ENCODE measurements at places on chromosomes 3 and 15.

DNA sequence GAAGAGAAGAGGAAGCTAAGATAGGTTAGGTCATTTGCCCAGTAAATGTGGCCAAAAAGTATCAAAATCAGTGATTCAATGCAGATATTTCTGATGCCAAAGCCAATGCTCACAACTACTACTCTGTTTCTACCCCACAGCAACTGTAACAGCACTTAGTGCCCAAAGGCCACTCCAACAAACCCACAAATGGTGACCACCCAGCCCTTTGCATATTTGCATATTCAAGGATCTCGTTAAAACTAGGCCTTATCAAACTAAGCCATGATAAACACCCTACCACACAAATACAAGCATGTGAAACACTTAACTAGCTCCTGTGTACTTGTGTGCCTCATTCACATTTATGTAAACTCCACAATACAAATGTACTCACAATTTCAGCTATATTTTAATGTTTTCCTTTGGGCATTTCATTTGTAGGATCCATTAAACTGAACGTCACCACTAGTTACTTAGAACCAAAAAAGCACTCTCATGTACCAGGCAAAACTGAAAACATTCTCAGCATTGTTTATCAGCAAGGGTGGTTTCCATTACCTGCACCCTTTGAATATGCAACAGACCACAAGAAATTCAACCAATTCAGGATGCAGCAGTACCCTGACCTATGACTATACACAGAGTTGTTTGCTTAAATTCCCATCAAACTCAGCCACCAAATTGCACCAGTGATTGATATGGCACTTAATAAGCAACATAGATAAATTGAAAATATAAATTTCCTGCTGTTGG lies 111.2 kb upstream of the STT3B start:
- no peak for DNase-seq

GRCh38 chr15:78642331-78642730 lies 1.3 kb upstream of the CHRNB4 start:
- DNase-seq, result no peak

- DNase-seq, result no peak
Observed at GRCh38 chr3:50625231-50626182, 8.6 kb downstream of the MAPKAPK3 start.

GRCh38 chr15:89669941-89670340 lies 9.2 kb downstream of the PLIN1 start:
- no peak for DNase-seq

DNA sequence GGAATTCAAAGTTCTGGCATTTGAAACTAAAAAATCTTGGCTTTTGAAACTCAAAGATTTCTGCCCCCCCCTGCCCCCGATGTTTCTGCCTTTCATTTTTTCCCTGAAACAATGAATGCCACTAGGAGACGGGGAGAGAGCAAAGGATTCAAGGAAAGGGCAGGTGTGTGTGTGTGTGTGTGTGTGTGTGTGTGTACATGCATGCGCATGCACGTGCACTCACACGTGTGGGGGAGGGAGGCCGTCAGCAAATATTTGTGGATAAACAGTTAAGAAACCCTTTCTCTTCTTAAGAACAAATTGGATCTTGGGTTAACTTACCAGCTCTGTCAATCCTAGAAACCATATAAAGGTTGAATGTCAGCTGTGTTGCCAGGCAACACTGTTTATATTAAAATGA lies 29.2 kb upstream of the CCDC174 start:
- DNase-seq, result no peak

DNA sequence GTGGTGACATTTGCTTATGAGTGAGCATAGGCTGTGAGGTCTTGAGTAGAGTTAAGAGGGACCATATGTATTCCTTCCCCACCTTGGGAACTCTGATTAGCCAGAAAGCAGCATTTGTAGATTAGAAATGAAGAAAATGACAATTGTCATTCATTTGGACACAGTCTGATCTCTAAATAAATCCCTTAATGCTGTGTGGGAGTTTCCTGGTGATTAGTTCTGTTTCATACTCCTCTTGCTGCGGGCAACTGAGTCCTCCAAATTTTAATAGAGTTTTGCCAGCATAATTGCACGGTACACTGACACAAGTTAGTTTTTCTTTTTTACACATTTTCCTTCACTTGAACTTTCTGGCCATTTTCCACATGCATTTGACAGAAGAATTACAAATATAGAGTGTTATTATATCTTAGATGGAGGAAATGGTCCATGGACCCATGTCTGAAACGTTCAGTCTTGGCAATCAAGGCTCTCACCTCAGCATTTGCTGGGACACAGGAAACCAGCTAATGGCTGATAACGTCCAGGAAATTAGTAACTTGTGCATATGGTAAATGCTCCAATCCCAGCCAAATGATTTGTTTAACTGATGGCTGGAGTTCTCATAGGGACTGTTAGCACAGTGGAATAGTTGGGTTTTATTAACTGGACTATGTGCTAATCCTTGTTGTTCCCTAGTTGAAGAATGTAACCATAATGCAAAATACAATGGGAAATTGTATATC lies 321.2 kb downstream of the RBMS3 start:
- no peak for DNase-seq

- no peak for DNase-seq
Observed at GRCh38 chr3:127792541-127793292, 29.6 kb downstream of the MGLL start.

DNA sequence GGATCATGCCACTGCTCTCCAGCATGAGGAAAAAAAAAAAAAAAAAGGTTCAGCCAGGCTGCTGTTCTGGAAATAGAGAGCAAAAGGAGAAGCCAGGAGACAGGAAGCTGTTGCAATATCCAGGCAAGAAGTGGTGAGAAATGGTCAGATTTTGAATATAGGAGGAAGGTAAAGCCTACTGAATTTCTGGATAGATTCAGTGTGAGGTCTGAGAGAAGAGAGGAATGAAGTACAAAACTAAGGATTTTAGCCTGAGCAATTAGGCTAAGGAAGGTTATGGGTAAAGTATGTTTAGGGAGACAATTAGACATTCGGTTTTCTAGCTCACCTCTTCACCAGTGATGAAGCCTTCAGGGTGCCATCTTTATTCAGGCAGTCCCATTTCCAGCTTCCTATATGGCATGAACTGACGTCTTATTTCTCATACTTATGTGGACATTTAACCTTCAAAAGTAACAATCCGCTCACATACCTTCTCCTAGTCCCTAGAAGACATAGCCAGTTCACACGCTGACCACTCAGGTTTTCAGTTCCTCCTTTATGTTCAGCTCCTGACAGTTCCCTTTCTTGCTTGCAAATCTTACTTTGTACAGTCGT lies 57.2 kb downstream of the KIF9 start:
- DNase-seq, result no peak

GRCh38 chr3:11551036-11551435 lies 92.7 kb downstream of the VGLL4 start:
- DNase-seq, result no peak

DNA sequence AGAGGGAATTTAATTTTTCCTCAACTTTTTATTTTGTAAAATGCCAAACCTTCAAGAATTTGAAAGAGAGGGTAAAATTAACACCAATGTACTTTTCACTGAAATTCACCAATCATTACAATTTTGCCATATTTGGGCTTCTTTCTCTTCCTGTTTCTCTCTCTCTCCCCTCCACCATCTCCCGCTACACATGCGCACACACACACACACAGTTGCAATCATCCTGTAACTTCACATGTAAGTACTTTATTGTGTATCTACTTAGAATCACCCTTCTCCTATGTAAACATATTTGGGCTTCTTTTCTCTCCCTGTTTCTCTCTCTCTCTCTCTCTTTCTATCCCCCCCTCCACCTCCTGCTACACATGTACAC lies 7.4 kb downstream of the ARL14 start:
- no peak for DNase-seq

GRCh38 chr15:57403017-57403416 lies 26.7 kb downstream of the CGNL1 start:
- DNase-seq, result no peak

GRCh38 chr3:179672918-179673317 lies 20.1 kb downstream of the USP13 start:
- DNase-seq, result no peak

GRCh38 chr3:18572809-18573208 lies 147.7 kb upstream of the SATB1 start:
- DNase-seq, result no peak

DNA sequence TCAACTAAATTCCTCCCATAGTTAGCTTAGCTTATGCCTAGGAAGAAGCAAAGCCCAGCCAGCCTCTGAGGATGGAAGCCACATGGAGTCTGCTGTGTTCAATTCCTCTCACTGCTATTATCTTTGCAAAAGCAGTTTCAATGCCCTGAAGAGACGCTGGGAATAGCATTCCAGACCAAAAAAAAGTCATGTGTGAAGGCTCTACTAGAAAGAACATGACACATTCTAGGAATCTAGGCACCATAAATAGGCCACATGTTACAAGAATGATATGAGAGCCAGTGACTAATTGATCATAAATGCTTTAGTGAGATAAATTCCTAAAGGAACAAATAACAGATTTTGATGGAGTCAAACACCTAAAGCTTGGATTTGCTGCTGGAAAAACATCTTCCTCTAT lies 800.8 kb downstream of the TUSC7 start:
- DNase-seq, result no peak

- no peak for DNase-seq
Observed at GRCh38 chr15:67783303-67783702, 42.0 kb upstream of the SKOR1 start.

- DNase-seq, result no peak
Observed at GRCh38 chr3:134163096-134163495, 87.6 kb downstream of the RYK start.

DNA sequence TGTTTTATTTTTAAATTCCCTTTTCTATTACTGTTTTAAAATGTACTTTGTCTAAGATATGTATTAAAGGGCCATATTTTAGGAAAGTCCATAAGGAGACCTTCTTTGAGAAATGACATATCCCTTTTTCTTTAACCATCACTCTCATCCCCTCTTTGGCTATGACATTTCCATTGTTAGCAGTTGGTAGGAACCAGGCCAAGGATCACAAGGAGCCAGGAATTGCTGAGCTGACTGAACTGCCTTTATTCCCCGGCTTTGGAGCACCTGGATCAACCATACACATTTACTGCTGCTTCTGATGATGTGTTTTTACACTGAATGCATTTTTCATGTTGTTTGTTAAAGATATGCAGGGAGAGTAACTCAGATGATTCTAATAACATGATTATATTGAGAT lies 79.7 kb downstream of the HHLA2 start:
- DNase-seq, result no peak

DNA sequence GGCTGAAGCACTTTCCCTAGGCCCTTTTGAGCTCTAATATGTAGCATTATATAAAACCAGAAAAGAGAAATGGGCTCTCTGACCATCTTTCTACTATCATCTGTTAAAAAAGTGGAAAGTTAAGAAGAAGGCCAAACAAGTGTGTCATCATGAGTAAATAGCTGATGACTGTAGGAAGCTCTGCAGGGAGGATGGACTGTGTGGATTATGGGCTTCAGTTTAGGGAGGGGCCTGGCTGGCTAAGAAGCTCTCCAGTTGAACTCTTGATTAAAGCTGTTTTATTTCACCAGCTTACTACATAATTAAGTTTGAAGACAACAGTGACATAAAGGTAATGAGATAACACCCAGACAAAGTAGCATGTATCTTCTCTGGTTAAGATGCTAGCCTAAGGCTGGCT lies 30.6 kb downstream of the INTS14 start:
- no peak for DNase-seq

- no peak for DNase-seq
Observed at GRCh38 chr3:46829699-46830208, 33.5 kb downstream of the MYL3 start.

DNA sequence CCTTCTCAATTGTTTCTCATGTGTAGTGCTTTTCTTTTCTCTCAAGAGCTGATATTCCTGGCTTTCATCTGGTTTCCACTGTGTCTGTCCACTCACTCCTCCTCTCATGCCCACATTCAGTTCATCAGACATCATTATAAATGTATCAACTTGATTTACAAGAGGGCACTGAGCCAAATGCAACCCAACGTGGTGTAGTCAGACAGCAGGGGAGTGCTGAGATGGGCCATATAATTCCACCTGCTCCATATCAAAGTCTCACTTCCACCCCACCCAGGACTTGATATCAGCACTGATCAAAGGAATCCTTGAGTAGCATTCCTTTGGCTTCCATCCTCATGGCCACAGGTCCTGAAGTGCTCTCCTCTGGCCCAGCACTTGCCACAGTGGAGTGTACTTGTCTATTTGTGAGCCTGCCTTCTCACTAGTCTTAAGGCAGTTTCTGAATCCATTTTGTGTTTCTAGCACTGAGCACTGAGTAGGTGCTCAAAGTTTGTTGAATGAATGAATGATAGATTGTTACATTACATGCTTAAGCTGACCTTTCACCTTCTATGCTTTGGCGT lies 252.8 kb downstream of the CLSTN2 start:
- no peak for DNase-seq

- DNase-seq, result no peak
Observed at GRCh38 chr3:119831022-119831421, 49.1 kb downstream of the NR1I2 start.

DNA sequence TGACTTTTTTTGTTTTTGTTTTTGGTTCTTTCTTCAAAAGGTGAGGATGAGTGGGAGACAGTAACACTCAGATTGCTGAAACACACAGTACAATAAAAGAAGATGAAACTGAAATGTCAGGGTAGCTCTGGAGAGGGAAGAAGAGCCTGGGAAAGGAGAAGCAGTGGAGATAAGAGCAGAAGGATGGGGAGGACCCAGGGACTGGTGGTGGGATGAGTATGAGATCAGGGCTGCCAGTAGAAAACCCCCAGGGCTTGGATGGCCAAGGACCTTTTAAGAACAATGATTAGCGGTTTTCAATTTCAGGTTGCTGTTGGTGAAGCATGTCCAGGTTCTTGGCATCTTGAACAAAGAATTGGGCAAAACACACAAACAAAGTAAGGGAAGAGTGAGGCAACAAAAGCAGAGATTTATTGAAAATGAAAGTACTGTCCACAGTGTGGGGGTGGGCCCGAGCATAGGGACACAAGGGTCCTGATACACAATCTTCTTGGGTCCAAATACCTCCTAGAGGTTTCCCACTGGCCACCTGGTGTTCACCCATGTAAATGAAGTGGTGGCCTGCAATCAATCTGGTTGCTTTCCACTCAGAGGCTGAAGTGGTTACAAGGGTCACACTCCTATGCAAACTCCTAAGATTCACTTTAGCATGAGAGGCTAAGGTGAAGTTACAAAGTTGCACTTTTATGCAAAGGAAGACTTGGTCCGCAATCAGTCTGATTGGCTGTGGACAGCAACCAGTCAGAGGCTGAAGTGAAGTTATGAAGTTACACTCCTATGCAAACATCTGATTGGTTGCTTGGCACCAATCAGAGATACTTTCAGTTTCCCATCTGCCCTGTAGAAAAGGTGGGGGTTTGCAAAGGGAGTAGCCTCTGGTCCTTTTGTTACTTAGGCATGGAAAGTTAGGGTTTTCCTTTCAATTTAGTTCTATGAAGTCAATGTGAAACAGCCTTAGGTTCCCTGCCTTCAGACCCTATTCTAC lies 26.1 kb upstream of the MFSD1 start:
- DNase-seq, result no peak

DNA sequence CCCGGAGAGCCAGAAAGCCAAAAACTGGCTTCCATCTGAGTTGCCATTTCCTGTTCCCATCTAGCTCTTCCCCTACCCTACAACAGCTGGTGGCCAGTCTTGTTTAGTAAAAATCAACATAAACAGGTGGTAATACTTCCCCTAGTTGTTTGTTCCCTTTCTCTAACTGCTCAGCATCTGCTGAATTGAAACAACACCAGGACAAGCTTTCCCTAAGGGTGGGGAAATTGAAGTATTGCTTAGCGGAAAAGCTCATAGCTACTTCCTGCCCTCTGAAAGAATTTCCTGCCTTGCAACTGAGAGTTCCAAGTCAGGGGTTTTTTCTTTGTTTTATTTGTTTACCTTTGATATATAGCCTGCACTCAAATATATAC lies 66.8 kb downstream of the HMG20A start:
- DNase-seq, result no peak

GRCh38 chr3:100412912-100413590 lies 11.7 kb downstream of the LNP1 start:
- no peak for DNase-seq
